ENCODE measurements at places on chromosomes 5 and 9.

GRCh38 chr9:1743121-1743960, 271.8 kb upstream of the SMARCA2 start:
- no peak for DNase-seq

GRCh38 chr5:78638423-78638822, 10.1 kb downstream of the LHFPL2 start:
- DNase-seq: no peak

GRCh38 chr5:73797132-73797510, 171.1 kb downstream of the ARHGEF28 start:
- DNase-seq: no peak

DNA sequence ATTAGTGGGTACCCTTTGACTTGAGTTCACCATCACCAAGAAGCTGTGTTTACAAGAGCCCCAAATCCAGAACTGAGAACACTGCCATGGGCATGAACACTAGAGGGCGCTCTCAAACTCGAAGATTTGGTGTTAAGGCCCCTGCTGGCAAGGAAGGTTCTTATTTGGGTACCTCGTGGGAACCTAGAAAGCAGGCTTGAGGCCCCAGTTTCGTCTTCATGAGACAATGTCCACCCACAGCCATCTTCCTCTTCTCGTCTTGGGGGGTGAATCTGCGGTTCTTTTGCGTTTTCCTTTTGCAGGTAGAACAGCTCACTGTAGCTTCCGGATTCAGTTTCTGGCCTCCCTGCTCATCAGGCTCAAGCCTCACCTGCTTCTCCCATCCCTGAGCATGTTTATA, 184.0 kb downstream of the SEMA5A start:
- DNase-seq: no peak
